ENCODE measurements at places on chromosomes 3 and 15. TPM values are rescaled to one million over a fixed set of nuclear protein-coding genes. Genes with fewer than 3 reads are reported as not detected.
A peak's percentile ranks its signal among the peaks of the same experiment; 100 is the strongest.

DNA sequence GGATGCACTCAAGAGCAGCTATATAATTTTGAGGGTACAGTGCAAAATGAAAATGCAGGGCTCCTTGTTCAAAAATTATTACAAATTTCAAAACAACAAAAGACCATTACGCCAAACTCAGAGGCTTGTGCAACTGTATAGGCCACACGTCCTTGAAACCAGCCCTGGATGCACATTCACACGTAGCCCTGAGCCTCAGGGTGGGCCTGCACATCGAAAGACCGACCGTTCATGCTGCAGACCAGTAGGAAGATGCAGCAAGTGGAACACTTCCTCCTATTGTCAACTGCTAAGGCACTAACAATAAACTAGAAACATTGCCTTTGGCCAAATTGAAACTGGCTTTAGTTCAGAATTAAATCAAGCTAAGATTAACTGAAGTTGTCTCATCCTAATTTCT is 174.7 kb downstream of the SHOX2 start:
- no peaks in the 10 kb centered on the region for H3K27me3 ChIP-seq
- no peak overlapping the region for H3K27ac ChIP-seq
- DNase-seq, result no peak
- H3K36me3 ChIP-seq, result no peaks in the 10 kb centered on the region
- no peak overlapping the region for H3K4me3 ChIP-seq
- H3K4me1 ChIP-seq, result no peaks in the 10 kb centered on the region

- H3K36me3 ChIP-seq, result peaks cover 25% of the 10 kb centered on the region
- peaks cover 33% of the 10 kb centered on the region for H3K4me1 ChIP-seq
- H3K27ac ChIP-seq, result peak within 1 kb of the TSS; percentile 97
These were observed at the start of gene COPG1 for GRCh38 chr3:129249284-129250065. TSS of gene COPG1 (plus strand) at chr3:129249606. CDS start at chr3:129249710, 104 bp downstream.

- H3K36me3 ChIP-seq, result no peaks in the 10 kb centered on the region
- no peak overlapping the region for H3K4me3 ChIP-seq
- H3K4me1 ChIP-seq, result peaks cover 53% of the 10 kb centered on the region
- DNase-seq, result no peak
- no peaks in the 10 kb centered on the region for H3K27me3 ChIP-seq
These were observed 105.6 kb downstream of the ARNT2 start for GRCh38 chr15:80509800-80510199.

DNA sequence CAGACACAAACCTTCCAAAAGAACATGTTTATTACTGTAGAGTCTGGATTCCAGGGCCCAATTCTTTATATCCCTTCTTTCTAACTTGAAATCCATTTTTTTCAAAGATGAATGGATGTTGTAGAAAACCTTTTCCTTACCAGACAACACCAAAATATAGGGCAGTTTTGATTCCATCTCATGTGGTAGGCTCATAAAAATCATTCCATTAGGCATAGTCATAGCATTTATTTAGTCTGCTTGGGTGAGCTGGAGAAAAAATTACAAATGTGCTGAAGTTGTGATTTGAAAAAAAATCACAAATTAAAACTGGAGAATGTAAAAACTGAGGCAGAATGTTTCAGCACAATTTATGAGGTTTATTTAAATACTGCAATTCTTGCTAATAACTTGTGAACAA is 199.3 kb upstream of the TBC1D5 start:
- no peaks in the 10 kb centered on the region for H3K36me3 ChIP-seq
- H3K27me3 ChIP-seq, result peaks cover 12% of the 10 kb centered on the region
- no peak overlapping the region for H3K4me3 ChIP-seq
- no peak overlapping the region for H3K27ac ChIP-seq
- H3K4me1 ChIP-seq, result peaks cover 29% of the 10 kb centered on the region

GRCh38 chr3:50237754-50238548 is 1.9 kb downstream of the GNAI2 start:
- H3K4me1 ChIP-seq, result peaks cover 20% of the 10 kb centered on the region
- H3K36me3 ChIP-seq, result no peaks in the 10 kb centered on the region
- H3K27me3 ChIP-seq, result no peaks in the 10 kb centered on the region

GRCh38 chr3:71763426-71763825 is 9.8 kb downstream of the GPR27 start:
- no peaks in the 10 kb centered on the region for H3K36me3 ChIP-seq
- H3K4me1 ChIP-seq, result no peaks in the 10 kb centered on the region
- no peak overlapping the region for H3K27ac ChIP-seq

DNA sequence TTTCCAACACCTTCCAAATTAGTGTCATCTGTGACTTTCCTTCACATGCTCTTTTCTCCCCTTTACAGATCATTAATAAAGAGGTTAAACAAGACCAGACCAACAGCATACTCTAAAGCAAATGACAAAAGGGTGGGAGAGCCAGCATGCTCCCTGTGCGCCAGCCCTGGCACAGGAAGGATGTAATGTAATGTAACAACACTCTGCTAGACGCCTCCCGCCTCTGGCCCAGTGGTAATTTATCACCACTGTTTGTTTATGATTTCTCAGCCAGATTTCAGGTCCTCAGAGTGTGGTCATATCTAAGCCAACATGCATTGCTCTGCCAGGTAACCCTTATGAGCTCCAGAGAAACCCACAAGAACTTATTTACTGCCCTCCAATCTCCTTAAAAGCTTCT is 189.5 kb upstream of the WNT5A start:
- H3K27me3 ChIP-seq, result peaks cover 28% of the 10 kb centered on the region
- H3K4me1 ChIP-seq, result no peaks in the 10 kb centered on the region
- no peaks in the 10 kb centered on the region for H3K36me3 ChIP-seq
- H3K4me3 ChIP-seq, result no peak overlapping the region
- no peak for DNase-seq

- H3K4me3 ChIP-seq, result peak overlapping the region; percentile 84
- H3K27ac ChIP-seq, result peak overlapping the region; percentile 98
- no peaks in the 10 kb centered on the region for H3K27me3 ChIP-seq
- no peak for DNase-seq
- H3K36me3 ChIP-seq, result peaks cover 9% of the 10 kb centered on the region
These were observed 1.1 kb downstream of the PKM start for GRCh38 chr15:72229947-72230196.

Gene TMC3
- total RNA-seq, result not detected

Gene TPRG1
- total RNA-seq, result not detected

Gene GOLGA6A
- total RNA-seq, result not detected

Gene LRRC49
- 10.3 TPM for total RNA-seq

Gene ADAMTS7
- total RNA-seq, result 2.4 TPM

Data from GM23248 (cell line).